ENCODE measurements at places on chromosomes 7 and 10.

- DNase-seq, result no peak
Measured at GRCh38 chr7:155588468-155588998, 42.2 kb upstream of the CNPY1 start.

DNA sequence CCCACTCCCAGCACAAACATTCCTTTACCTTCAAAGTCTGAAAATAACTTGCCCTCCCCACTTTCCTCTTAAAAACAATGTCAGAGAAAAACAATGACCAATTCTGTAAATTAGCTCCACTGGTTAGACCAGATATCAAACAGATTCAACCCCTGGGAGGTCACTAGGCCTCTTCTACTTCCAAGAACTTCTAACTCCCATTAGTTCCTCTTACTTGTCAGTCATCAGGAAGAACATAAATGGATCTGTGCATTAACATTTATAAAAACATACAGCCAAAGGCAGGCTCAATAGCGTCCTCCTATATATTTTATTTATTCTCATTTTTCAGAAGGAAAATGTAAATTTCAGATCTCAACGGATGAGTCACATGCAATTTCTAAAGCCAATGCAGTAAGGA, 2.2 kb downstream of the ELAPOR2 start:
- no peak for DNase-seq

GRCh38 chr7:114970308-114970707, 48.4 kb downstream of the MDFIC start:
- no peak for DNase-seq

DNA sequence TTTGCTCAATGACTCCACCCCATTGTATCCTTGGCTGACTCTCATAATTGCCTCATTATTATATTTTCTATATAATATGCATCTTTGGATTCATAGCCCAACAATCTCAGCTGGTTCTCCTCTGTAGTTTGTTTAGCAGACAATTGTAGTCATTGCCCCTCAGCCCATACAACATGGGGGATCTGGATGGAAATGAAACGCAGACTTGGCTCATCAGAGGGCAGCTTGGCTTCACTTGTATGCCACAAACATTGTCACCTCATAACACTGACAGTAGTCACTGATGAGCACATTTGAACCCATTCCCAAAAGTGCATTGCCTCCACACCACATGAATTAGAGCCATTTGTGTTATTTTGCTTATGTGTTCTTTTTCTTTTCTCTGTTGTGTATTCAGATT, 963.8 kb downstream of the LRMDA start:
- DNase-seq, result no peak

- no peak for DNase-seq
Measured at GRCh38 chr10:34530778-34531177, 284.3 kb downstream of the PARD3 start.

GRCh38 chr10:126904516-126904817, 761 bp upstream of the DOCK1 start:
- no peak for DNase-seq

DNA sequence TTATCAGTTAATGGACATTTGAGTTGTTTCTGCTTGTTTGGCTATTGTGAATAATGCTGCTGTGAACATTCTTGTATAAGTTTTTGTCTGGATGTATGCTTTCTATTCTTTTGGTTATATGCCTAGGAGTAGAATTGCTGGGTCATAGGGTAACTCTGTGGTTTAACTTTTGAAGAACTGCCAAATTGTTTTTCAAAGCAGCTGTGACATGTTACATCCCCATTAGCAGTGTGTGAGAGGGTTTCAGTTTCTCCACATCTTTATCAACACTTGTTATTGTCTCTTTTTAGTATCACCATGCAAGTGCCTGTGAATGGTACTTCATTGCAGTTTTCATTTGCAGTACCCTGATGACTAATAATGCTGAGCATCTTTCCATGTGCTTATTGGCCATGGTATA, 2.1 kb upstream of the NDUFB8 start:
- DNase-seq, result no peak

DNA sequence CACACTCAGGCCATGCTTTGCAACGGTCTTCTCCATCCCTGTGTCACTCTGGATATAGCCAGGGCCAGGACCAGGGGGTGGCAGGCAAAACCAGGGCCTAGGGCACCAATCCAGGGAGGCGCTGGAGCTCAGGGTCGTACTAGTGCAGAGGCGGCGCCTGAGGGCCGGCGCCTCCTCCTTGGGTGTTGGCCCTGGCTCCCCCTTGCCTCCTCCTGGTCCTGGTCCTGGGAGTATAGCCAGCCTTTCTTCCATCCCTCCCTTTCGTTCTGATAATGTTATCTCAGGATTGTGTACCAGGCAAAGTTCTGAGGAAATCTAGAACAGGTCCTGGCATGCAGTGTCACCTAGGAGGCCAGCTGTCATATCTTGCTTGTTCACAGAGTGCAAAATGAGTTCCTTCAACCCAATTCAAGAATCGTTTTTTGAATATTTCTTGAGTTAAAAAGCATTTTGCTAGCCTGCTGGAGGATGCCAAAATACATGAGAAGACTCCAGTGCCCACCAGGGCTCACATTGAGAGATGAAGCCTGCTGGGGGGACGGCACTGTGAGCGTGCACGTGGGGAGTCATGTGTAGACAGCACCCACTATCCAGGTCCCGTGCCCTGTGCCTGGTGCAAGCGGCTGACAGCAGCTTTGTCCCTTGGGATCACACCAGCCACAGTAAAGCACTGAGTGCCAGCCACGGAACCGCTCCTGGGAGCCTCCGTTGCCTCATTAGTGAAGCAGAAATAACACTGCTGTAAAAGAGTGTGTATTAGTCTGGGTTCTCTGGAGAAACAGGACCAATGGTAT, 106.9 kb upstream of the C7orf33 start:
- no peak for DNase-seq

Data from stimulated activated CD4-positive, alpha-beta T cell treated with anti-CD3 and anti-CD28 coated beads, Interleukin-4, amount 100 ng/mL, for 4 hours (primary cell).